ENCODE measurements at places on chromosomes 6 and 20.

- no peak for DNase-seq
Observed at GRCh38 chr6:169321546-169321945, 67.9 kb upstream of the THBS2 start.

- peak; percentile 80 for DNase-seq
Observed at GRCh38 chr20:3768342-3769130, 983 bp upstream of the ADISSP start.

DNA sequence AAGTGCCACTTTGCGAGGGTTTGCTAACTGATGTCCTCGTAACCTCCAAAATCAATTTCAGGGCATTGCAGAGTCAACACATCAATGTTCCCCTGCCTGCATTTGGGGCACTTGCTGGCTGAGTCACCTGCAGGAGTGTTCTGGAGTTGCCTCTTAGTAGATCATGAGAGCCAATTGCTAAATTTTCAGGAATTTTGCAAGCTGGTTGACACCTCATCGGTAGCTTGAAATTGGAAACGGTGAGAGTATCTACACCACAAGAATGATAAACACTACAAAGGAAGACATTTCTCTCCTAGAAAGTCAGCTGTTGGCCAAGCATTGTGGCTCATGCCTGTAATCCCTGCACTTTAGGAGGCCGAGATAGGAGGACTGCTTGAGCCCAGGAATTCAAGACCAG lies 10.8 kb upstream of the BFSP1 start:
- no peak for DNase-seq

- DNase-seq = no peak
Observed at GRCh38 chr6:140156131-140156530, 781.7 kb upstream of the CITED2 start.

DNA sequence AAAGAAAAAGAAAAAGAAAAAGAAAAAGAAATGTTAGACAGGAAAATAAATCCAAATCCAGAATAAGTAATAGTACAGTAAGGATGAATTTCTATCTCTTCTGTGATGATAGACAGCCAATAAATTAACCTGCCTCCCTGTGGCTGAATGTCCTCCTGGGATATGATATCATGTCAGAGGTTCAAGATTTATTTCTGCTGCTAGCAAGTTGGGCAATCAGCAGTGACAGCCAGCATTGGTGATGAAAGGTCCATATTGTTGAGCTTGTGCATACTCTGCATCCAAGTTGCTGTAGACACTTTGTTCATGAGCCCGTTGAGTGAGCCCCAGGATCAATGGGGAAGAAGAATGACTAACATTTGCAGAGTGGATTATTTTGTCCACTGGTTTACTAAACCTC lies 44.9 kb upstream of the CEP85L start:
- no peak for DNase-seq

DNA sequence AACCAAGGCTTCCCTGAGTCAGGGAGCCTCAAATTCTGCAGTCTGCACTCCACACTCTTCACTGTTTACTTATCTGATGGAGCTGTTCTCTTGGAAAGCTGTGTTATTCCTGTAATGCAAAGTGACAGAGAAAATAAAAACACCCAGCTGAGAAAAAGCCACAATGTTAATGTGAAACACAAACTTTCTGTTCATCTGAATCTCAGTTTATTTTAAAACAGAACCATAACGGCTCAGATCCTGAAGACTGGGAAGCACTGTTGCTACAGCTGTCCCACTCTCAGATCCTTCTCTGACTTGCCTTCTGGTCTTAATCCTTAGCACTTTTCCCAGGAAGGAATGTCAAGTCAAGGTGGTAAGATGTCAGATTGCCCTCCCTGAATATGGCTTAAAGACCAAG lies 736.6 kb downstream of the DHX35 start:
- DNase-seq = no peak

GRCh38 chr20:5535125-5535756 lies 215.0 kb upstream of the SHLD1 start:
- DNase-seq = no peak

DNA sequence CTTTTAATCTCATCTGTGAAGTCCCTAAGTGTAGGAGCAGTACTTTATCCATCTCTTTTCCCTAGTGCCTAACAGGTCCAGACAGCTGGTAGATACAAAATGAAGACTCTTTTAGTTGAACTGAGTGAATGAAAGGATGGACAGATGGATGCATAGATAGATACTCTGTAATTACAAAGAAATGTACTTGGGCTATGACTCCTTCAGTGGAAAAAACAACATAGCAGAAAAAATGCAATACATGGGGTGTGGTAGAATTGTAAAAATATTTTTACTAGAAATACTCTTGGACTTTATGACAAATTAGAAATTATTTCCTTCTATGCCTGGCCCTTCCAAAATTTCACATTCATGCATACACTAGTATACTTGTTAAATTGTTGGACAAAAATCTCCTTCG lies 29.3 kb downstream of the KCNQ5 start:
- DNase-seq = no peak

- DNase-seq = no peak
Observed at GRCh38 chr6:36098920-36099647, 31.2 kb upstream of the MAPK13 start.

DNA sequence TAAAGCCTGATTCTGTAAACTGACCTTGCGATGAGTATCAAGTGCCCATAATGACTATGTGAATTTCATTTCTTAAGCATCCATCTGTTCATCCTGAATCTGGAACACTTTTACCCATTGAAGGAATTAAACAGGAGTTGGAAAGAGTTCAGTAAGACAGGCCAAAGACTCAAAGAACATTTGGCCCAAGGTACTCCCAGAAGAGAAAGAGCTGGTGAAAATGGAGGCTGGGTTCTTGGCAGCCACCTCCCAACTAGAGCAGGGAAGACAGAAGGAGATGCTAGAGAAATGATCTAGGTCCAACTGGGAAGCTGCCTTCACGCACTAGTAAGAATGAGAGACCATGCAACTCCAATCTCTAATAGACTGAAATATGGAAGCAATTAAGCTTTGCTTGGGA lies 290.8 kb upstream of the RNF24 start:
- DNase-seq = no peak

DNA sequence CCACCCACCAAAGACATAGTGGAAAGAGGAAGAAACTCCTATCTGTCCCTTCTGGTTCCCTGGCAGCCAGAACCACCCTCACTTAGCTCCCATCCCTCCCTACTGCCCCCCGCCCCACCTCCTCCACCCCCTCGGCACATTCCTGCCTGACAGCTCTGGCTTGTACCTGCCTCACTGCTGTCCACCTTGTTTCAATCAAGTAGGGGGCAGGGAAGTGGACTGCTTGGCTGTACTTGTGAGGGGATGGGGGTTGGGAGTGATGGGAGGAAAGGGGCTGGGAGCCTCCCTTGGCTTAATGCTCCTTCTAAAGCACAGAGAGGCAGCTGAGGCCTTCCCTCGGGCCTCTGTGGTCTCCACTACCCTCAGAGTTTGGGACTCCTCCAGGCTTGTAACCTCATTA lies 22.1 kb upstream of the ZNF76 start:
- DNase-seq = no peak

DNA sequence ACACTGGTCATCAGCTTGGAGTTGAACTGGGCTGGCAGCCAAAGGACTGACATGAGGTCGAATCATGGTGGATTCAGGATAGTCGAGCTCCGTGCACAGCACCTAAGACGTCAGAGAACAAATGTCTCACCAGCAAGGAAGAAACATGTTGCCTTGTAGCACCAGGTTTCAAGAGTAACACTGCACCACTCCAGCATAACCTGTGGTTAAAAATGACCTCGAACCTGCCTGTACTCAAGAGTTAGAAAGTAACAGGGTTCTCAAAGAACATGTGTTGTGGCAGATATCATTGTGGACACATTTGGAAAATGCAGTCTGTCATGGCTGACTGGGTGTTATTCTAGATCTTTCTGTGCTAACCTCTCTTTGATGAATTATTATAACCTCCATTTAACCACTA lies 511.6 kb downstream of the CDH26 start:
- DNase-seq = no peak

DNA sequence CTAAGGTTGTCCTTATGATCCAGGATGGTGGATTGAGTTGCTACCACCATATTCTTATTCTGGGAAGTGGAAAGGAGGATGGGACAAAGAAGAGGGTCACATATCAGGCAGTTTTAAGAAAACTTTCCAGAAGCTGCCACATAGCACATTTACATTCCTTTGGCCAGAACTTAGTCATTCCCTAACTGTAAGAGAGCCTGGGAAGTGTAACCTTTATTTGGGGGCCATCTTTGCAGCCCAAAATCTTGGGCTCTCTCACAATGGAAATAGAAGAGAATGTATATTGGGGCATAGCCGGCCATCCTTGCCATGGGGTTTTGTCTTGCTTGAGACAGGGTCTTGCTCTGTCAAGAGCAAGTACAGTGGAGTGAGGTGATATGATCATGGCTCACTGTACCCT lies 8.4 kb downstream of the ZNF341 start:
- no peak for DNase-seq

DNA sequence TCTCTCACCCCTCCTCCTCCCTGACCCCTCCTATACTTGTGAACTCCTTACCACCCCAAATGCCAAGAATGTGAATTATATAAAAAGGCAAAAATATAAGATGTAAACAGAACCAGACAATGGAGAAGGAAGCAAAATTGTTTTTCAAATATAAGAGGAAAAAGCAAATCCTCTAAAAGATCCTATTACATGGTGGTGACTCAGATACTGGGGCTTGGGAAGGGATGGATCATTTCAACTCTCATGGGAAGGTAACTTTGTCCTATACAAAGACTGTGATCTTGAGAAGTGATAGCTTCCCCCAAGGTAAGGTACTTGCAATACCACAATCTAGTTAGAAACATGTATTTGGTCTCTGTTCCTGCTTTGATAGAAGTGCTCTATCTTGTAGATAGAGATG lies 24.6 kb upstream of the TNFRSF21 start:
- DNase-seq = no peak

GRCh38 chr6:100892693-100893092 lies 11.6 kb upstream of the ASCC3 start:
- DNase-seq = no peak

- DNase-seq = no peak
Observed at GRCh38 chr20:24785141-24786110, 163.6 kb upstream of the CST7 start.

GRCh38 chr6:119643876-119644275 lies 294.3 kb upstream of the MAN1A1 start:
- DNase-seq = no peak

GRCh38 chr6:82331031-82331773 lies 32.4 kb upstream of the TPBG start:
- peak; percentile 42 for DNase-seq

- DNase-seq = no peak
Observed at GRCh38 chr6:22295145-22295544, 1.7 kb downstream of the PRL start.

DNA sequence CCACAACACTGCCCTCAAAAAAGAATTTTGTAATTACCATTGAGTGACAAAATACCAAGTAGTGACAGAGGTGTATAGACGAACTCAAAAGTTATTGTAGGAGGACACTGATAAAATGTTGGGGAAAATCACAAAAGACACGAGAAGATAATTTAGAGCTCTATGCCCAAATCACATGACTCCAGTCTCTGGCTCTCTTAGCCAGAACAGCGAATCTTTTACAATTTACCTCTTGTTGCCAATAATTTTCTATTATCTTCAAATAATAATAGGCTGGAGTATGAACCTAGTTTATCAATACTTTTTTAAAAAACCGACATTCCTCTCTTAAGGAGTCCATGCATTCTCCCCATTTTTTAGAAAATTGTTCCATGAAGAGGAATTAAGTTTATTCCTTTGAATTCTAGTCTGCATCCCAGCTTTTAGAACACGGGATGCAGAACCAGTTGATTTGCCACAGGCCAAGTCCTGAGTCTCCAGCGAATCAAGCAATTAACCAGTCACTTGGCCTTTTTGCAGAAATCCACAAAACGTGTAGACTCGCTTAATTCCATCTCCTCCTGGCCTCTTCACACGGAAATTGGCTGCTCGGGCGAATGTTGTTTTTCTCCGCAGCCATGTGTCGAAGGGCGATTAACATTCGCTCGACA lies 507 bp upstream of the RIPPLY2 start:
- no peak for DNase-seq

- DNase-seq = no peak
Observed at GRCh38 chr6:158372574-158372973, 60.3 kb downstream of the TULP4 start.

GRCh38 chr6:122079916-122080315 lies 319.5 kb upstream of the HSF2 start:
- DNase-seq = no peak

GRCh38 chr20:4470375-4470774 lies 251.3 kb upstream of the PRND start:
- no peak for DNase-seq

GRCh38 chr20:52076164-52076563 lies 115.4 kb downstream of the ZFP64 start:
- no peak for DNase-seq

GRCh38 chr6:134177753-134178160 lies 125.3 kb upstream of the SLC2A12 start:
- DNase-seq = no peak

DNA sequence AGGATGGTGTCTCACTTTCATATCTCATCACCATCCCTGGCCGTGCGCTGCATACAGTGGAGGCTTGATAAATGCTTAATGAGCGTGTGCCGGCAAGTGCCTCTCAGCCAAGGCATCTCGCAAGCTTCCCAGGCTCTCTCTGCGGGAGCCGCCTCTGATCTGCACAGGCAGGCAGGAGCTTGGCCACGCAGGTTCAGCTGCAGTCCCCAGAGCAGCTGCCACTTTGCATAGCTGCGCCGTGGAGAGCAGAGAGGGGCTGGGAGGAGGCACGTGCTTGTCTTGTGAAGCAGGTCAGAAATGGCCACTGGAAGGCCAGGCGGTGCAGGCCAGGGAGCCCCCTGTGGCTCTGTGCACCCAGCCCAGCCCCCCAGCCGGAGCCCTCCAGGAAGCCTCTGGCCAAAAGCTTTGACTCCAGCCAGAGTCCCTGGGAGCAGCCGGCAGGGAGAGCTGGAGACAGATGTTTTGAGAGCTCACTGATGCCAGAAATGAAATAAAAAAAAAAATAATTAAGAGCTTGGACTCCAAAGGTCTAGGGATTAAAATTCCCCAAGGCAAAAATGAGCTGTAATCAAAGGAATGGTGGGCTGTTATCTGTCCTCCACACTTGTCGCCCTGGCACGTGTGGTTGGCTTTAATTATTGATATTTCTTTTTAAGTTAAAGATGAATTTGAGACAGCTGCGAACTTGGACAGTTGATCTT lies 377.0 kb downstream of the CDH4 start:
- no peak for DNase-seq

Measured in GM12865 (cell line).